ENCODE measurements at places on chromosomes 4 and X.

GRCh38 chrX:39805022-39805421 is 292.7 kb downstream of the BCOR start:
- DNase-seq: no peak

DNA sequence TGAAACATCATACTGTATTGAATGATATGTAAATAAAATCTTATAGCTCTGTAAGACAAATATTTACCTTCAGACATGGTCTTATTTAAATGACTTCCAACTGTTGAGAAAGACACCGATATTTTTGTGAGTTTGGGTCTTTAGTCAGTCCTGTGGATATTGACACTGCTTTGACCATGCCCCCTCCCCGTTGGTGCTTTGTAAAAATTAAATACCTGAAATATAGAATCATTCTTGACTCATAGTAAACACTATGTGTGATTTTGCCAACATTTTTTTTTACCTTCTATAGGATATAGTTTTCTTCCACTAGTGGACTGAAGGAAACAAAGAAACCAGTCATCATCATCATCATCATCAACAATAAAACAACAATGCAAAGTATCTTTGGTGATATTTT is 114.3 kb upstream of the HS3ST1 start:
- no peak for DNase-seq

DNA sequence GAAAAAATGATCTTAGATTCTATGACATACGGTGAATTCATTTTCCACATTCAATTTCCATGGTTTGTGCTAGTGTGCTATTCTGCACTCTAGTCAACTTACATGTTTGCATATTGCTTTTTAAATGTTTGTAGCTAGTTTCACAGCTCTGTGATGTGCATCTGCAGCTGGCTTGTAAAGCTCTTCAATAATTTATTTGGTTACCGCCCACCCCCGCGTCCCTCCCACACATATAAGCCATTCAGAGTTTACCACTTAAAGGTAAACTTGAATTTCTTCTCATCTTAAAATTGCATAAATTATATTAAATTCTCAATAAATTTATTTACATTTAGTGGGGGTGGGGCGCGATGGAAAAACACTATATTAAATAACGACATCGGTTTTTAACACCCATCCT is 291 bp upstream of the NBDY start:
- DNase-seq: no peak

GRCh38 chr4:108492816-108493595 is 127.4 kb upstream of the RPL34 start:
- no peak for DNase-seq

GRCh38 chrX:112642349-112642748 is 37.4 kb downstream of the LHFPL1 start:
- peak; percentile 46 for DNase-seq

DNA sequence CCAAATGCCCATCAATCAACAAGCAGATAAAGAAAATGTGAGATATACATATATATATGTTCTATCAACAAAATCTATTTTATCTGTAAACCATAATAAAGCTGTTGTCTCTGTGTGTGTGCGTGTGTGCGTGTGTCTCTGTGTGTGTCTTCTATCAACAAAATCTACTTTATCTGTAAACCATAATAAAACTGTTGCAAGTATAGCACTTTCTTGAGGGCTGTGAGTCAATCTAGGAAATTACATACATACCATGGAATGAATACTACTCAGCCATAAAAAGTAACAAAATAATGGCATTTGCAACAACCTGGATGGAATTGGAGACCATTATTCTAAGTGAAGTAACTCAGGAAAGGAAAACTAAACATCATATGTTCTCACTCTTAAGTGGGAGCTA is 12.5 kb upstream of the PLK4 start:
- no peak for DNase-seq

DNA sequence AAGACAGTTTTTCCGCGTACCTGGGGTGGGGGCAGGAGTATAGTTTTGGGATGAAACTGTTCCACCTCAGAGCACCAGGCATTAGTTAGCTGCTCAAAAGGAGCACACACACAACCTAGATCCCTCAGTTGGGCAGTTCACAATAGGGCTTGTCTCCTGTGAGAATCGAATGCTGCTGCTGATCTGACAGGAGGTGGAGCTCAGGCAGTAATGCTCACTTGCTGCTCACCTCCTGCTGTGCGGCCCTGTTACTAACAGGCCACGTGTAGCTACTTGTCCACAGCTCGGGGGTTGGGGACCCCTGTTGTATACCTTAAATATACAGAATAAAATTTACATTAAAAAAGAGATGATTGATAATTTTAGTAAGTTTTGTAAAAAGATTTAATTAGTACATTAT is 191.5 kb downstream of the SLC7A11 start:
- DNase-seq: no peak

GRCh38 chr4:124964852-124965496 is 252.4 kb upstream of the ANKRD50 start:
- no peak for DNase-seq

DNA sequence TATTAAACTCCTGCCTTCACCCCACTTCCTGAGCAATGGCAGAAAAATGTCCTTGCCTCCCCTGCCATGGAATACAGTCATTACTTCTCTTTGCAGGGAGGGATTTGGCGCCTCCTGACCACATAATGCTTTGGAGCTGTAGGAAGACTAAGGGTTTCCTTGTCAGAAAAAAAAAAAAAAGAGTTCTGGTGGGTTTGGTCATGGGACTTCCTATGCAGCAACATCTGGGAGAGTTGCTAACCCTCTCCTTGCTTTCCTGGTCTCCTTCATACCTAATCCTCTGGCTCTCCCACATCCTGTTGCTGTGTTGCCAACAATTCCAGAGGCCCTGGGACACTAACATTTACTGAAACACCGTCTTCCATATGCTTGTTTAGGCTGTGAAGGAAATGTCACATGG is 75.1 kb upstream of the MBNL3 start:
- no peak for DNase-seq

- no peak for DNase-seq
Measured at GRCh38 chrX:150512461-150512901, 55.9 kb upstream of the MTM1 start.

- no peak for DNase-seq
Measured at GRCh38 chr4:123621072-123621705, 224.6 kb downstream of the SPRY1 start.

GRCh38 chr4:176309046-176309445 is 10.7 kb upstream of the SPCS3 start:
- DNase-seq: no peak

DNA sequence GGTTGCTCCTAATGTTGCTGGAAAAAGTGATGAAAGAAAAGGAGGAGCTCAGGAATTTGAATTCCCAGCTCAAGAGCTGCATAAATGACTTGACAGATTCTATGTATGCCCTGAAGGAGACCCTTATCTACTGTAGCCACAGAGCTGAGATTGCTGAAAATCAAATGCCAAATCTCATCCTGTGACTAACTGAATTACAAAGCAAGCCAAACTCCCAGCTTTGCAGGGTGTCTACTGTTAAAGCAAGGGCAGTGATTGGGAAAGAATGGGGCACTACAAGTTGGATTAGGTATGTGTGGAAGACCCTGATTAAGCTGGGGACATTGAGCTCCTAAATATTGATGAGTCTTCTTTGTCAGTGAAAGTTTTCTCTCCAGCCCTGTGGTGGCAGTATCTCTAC is 20.8 kb upstream of the SMIM9 start:
- DNase-seq: no peak

- DNase-seq: no peak
Measured at GRCh38 chrX:103503853-103504207, 15.5 kb downstream of the RAB40A start.

- DNase-seq: no peak
Measured at GRCh38 chr4:144411119-144411518, 234.8 kb upstream of the HHIP start.

DNA sequence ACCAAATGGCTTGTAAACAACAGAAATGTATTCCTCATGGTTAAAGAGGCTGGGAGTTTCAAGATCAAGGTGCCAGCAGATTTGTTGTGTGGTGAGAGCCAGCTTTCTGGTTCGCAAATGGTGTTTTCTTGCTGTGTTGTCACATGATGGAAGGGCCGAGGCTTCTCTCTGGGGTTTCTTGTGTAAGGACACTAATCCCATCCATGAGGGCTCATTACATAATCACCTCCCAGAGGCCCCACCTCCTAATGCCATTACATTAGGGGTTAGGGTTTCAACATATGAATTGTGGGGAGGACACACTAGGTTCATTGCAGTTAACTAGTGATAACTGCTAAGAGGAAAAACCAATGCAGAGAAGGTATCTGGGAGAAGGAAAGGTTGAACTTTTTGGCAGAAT is 103.5 kb upstream of the ENPEP start:
- DNase-seq: no peak

- DNase-seq: peak; percentile 15
Measured at GRCh38 chr4:74189331-74190043, 31.6 kb downstream of the MTHFD2L start.

GRCh38 chr4:62302710-62303109 is 1102.6 kb downstream of the ADGRL3 start:
- no peak for DNase-seq

DNA sequence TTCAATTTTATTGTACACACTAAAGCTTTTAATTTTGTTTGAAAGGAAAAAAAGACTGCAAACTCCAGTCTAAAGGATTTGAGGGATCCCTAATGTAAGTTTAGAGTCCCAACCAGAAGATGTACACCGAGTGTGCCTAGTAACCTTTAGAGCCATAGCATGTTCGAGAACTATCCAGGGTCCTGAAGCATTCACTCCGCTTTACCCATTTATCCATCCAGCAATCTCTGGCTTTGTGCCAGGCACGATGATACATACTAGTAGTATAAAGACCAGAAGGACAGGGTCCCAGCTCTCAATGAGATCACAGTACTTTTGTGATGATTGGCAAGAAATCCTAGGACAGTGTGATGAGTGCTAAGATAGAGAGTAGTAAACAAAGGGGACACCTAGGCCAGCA is 168.7 kb downstream of the STK32B start:
- no peak for DNase-seq

- DNase-seq: no peak
Measured at GRCh38 chr4:98480535-98480934, 177.9 kb downstream of the TSPAN5 start.

GRCh38 chr4:7207628-7208231 is 15.4 kb downstream of the SORCS2 start:
- no peak for DNase-seq

Measured in left lung (tissue), 14 donors.